ENCODE measurements at places on chromosomes 2 and 18.

DNA sequence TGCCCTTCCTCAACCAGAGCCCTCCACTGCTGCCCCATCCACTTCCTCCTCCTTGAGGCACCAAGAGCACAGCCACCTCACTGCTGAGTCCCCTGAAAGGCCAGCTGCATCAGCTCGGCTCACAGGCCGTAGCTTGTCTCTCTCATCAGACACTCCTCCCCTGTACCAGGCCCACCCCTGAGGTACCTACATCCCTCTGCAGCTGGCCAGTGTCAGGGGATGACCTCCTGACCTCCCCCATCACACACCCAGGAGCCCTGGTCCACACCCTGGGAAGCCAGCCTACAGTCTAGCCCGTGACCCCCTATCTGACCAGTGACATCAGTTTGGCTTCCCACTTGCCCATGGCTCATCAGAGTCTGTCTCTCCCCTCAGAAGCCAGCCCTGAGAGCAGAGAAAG lies 205.6 kb downstream of the TNS1 start:
- no peak for DNase-seq

DNA sequence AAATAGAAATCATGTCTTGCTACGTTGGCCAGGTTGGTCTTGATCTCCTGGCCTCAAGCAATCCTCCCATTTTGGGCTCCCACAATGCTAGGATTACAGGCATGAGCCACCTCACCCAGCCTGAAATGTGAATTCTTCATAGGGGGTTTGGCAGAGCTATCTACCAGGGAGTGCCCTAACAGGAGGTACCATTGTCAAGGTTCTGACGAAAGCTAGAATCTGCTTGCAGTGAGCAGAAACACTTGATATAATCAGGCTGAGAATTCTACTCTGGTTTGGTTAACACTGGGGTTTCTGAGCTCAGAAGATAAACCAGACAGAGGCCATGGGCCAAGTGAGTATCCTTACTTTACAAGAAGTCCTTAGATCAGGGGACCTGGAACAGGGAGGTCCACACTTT lies 7.2 kb upstream of the LAMA3 start:
- DNase-seq = no peak

- DNase-seq = no peak
Observed at GRCh38 chr18:32459361-32460101, 11.2 kb downstream of the GAREM1 start.

- no peak for DNase-seq
Observed at GRCh38 chr2:101698014-101698843, 722 bp downstream of the MAP4K4 start.

DNA sequence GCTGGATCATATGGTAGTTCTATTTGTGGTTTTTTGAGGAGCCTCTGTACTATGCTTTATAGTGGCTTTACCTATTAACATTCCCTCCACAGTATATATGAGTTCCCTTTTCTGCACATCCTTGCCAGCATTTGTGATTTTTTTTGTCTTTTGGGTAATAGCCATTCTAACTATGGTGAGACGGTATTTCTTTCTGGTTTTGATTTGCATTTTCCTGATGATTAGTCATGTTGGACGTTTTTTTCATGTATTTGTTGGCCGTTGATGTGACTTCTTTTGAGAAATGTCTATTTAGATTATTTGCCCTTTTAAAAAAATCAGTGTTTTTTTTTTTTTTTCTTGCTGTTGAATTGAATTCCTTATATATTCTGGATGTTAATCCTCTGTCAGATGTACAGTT lies 31.1 kb downstream of the ACTR3 start:
- DNase-seq = no peak

DNA sequence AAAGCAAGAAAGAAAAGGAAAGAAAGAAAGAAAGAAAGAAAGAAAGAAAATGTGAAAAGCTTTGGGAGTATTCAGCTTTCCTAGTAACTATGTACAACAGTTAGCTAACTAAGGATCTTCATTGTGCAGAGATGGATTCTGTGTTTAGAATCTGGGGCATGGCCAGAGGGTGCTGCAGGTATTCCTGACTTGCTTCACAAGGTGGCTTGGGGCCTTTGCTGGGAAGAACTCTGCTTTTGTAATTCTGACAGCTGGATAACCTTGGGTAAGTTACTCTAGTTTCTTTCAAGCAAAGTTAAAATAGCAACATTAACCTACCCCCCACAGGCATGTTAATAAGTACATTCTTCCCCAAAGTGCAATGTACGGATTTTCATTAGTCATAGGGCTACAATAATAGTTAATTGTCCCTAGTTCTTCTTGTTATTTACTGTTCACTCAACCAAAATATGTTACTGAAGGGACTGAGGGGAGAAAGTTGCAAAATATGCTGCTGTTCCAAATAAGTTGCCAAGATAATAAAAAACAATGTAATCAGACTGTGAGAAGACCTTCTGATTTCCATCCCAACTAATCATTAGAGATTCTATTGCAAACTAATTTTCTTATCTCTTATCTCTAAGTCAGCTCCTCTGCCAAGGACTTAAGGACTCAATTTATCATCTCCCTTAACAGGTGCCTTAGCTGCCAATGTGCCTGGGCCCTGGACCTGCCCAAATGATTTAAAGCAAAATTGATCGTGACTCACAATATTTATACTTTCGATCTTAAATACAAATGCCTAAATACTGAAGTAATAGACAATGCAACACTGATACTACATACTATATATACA lies 50.3 kb downstream of the SERPINB8 start:
- no peak for DNase-seq

DNA sequence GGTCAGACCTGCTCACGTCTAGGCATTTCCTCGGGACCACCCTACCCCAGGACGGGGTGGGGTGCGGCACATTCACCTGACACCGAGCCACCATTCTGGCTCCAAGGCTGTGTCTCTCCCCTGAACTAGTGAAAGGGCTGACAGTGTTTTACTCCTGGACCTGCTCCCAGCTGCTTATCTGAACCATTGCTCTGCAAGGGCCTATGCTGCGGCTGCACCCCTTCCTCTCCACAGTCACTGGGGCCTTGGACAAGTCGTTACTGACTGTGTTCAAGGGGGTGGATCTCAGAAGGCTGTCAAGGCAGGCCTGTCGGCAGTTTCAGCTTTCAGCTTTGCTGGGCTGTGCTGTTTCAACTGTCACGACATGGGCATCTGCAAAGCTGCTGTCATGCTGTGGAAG lies 11.7 kb downstream of the CREG2 start:
- DNase-seq = no peak

DNA sequence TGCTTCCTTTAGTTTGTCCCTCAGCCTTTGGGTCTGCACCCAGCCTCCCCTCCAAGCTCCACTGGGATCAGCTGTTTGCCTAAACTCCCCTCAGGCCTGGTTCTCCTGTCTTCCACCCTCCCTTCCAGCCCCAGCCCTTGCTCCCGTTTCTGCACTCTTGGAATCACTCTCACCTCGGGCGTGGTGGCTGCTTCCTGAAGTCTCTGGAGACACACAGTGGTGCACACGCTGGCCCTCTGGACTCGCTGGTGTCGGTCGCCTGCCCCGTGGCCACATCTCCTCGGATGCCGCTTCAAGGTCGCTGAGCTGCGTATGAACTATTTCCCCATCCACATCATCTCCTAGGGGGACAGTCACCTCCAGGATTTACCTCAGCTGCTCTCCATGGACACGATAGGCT lies 46.3 kb downstream of the PSMG2 start:
- DNase-seq = no peak

DNA sequence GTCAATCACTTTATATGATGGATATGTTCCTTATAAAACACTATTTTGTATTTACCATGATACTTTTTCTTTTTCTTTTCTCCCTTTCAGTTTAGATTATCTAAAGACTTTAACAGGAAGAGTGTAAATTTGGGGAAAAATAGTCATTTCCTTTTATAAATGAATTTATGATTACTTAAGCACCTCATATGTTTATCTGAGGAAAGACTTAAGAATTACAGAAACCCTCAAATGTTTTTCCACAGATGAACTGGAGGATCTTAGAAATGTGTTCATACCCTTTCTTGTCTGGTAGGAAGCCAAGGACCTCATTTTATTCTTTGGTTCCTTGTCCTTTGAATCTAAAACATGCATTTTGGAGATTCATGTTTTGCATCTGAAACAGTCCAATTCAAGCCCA lies 36.7 kb downstream of the MAPRE2 start:
- DNase-seq = no peak

DNA sequence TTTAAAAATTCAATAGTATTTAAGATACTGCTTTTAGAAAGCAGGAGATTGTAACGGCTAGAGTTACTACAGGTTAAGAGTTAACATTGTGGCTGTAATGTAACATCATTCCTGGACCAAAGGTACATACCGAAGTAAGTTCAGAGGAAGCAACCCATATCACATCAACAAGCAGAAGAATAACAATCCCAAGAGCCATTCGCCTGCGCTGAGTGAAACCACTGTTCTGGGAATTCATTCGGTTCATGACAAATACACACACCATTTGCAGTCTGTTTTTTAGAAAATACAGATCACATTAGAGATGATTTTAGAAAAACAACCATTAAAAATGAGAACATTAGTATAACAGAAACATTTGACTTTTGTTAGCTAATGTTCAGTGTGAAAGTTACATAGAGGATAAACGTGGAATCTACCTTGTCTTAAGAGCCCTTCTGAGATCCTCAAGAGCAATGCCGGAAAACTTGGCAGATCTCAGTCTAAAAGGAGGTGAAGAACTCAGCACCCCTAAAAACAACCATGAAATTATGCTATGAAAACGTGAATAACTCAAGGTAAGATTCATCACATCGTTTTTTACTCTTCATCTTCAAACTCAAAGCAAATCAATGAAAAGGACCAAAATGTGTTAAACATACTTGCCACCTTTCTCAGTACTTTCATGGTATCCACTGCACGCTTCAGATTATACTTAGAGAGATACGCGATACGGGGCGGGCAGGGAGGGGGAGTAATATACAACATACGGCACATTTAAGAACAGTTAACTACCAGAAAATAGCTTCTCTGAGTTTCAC lies 1.2 kb downstream of the SLC35F5 start:
- DNase-seq = no peak

All from stimulated activated CD4-positive, alpha-beta T cell treated with anti-CD3 and anti-CD28 coated beads, Interleukin-2, amount 100 ng/mL, for 4 hours (primary cell).